Subcutaneous preadipocyte (primary cell): ENCODE measurements at places on chromosomes 1 and 21. TPM values are rescaled to one million over a fixed set of nuclear protein-coding genes. Genes with fewer than 3 reads are reported as not detected.

CDC42 gene
- 284 and 372 TPM in 2 replicates for total RNA-seq

DIRAS3 gene
- total RNA-seq, result 0.78 and 1.8 TPM in 2 replicates

B3GALT5 gene
- not detected in 2 replicates for total RNA-seq

TLCD4 gene
- total RNA-seq, result under 0.01 and 1.2 TPM in 2 replicates

APP gene
- total RNA-seq, result 231 and 315 TPM in 2 replicates

USP48 gene
- total RNA-seq, result 27.6 and 35.6 TPM in 2 replicates

SPRR2F gene
- not detected in 2 replicates for total RNA-seq

CGN gene
- under 0.01 TPM in 1 of 2 replicates, not detected in the other for total RNA-seq

RPTN gene
- not detected in 2 replicates for total RNA-seq

FCER1G gene
- total RNA-seq, result 0.59 TPM in 1 of 2 replicates, not detected in the other

CTSE gene
- not detected in 2 replicates for total RNA-seq

NPR1 gene
- total RNA-seq, result 6.2 and 6.3 TPM in 2 replicates

FCGR2B gene
- not detected in 2 replicates for total RNA-seq

EFNA1 gene
- 0.37 TPM in 1 of 2 replicates, not detected in the other for total RNA-seq

ZNF683 gene
- total RNA-seq, result not detected in 2 replicates

RAB29 gene
- total RNA-seq, result 21.7 and 23.9 TPM in 2 replicates

FCRL5 gene
- total RNA-seq, result not detected in 2 replicates

TTC34 gene
- total RNA-seq, result 0.20 and 0.37 TPM in 2 replicates

RHCE gene
- total RNA-seq, result 0.20 and 0.73 TPM in 2 replicates

NTRK1 gene
- total RNA-seq, result 0.20 TPM in 1 of 2 replicates, not detected in the other

PRAMEF27 gene
- not detected in 2 replicates for total RNA-seq

SCMH1 gene
- 10.3 and 16.6 TPM in 2 replicates for total RNA-seq

CRP gene
- total RNA-seq, result not detected in 2 replicates

PCSK9 gene
- total RNA-seq, result 4.3 and 4.4 TPM in 2 replicates

CLEC20A gene
- not detected in 2 replicates for total RNA-seq

SLC25A33 gene
- total RNA-seq, result 4.4 and 7.8 TPM in 2 replicates

BSND gene
- not detected in 2 replicates for total RNA-seq

MXRA8 gene
- total RNA-seq, result 243 and 326 TPM in 2 replicates

DMRTA2 gene
- not detected in 2 replicates for total RNA-seq

LCE1B gene
- not detected in 2 replicates for total RNA-seq

VAV3 gene
- 1.4 and 1.5 TPM in 2 replicates for total RNA-seq

CCDC30 gene
- total RNA-seq, result 1.4 and 1.5 TPM in 2 replicates

CELA3A gene
- total RNA-seq, result not detected in 2 replicates

C1orf53 gene
- 3.9 and 5.5 TPM in 2 replicates for total RNA-seq

MYOC gene
- not detected in 2 replicates for total RNA-seq

OR2M3 gene
- total RNA-seq, result not detected in 2 replicates

ANGPTL1 gene
- total RNA-seq, result 1.6 and 3.3 TPM in 2 replicates

PTPRU gene
- total RNA-seq, result 8.8 and 20.1 TPM in 2 replicates

TRAPPC10 gene
- 13.2 and 27.6 TPM in 2 replicates for total RNA-seq

MYOG gene
- total RNA-seq, result not detected in 2 replicates

IQCC gene
- 1.1 and 2.0 TPM in 2 replicates for total RNA-seq

GPR25 gene
- not detected in 2 replicates for total RNA-seq
